ENCODE measurements at places on chromosomes 13 and 19.

DNA sequence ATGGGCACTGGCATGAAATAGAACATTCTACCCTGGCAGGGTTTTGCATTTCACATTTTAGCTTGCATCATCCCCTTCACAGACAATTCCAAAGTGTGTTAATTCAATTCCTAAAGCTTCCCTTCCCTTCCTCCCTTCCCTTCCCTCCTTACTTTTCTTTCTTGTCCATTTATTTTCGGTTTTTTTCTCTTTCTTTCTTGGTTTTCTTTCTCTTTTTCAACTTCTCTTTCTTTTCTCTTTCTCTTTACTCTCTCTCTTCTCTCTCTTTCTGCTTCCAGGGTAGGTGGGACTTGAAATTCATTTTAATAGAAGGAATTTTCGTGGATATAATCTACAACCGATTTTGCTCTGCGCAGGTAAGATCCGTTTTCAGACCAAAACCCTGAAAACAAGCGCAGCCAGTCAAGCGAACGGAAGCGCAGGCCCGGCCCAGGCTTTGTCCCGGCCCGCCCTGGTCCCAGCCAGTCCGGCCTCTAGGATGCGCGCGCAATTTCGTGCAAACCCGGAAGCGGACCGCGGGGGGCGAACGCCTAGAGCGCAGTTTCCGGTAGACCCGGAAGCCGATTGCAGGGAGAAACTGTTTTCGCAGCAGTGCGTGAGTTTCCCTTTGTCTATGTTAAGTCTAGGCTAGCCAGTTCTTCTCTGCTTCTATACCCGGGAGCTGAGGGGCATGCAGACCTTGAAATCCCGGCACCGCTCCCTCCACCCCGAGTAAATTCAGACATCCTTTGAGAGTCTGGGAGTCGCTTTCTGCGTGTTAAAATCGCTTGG, at the start of gene ZNF528:
Gene ZNF528 (plus strand): TSS at position 540 of the 771 bp plus-strand sequence. CDS start 4,165 bp downstream, outside the sequence.
- DNase-seq, result peak; percentile 96

GRCh38 chr13:96539791-96540190, 449.9 kb downstream of the HS6ST3 start:
- DNase-seq, result no peak

GRCh38 chr13:85652491-85652890, 146.7 kb downstream of the SLITRK6 start:
- no peak for DNase-seq

- DNase-seq, result no peak
Measured at GRCh38 chr19:49613374-49613773, 22.4 kb downstream of the PRR12 start.

DNA sequence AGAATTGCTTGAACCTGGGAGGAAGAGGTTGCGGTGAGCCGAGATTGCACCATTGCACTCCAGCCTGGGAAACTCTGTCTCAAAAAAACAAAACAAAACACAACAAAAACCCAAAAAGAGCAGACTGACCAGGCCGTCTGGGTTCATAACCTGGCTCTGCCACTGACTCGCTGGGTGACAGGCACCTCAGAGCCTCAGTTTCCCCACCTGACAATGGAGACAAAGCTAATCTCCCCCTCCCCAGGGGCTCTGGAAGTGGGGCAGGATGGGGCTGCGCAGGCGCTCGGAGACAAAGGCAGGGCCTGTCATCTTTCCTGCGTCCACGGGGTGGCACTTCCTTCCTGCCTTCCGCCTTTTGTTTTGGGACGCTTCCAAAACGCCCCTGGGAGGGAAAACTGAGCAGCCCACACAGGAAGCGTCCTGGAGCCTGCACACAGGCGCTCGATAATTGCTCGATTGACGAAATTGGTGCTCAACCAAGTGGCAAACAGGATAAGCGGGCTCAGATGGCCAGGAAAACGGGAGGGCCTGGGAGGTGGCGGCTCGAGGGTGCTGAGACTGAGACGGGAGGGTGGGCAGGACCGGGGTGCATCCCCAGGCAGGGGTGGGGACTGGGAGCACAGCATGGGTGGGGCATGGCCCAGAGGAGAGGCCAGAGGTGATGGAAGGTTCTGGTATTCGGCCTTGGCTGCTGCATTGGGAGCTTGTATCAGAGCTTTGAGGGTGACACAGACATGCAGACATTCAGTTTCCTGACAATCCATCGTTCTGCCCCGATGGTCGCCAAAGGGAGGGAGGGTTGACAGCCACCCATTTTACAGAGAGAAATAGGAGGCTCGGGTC, 17.8 kb downstream of the SPC24 start:
- DNase-seq, result peak; percentile 21

GRCh38 chr13:41060724-41061074, 610 bp upstream of the WBP4 start:
- peak; percentile 91 for DNase-seq

- DNase-seq, result no peak
Measured at GRCh38 chr13:93925990-93926389, 553.5 kb downstream of the DCT start.

DNA sequence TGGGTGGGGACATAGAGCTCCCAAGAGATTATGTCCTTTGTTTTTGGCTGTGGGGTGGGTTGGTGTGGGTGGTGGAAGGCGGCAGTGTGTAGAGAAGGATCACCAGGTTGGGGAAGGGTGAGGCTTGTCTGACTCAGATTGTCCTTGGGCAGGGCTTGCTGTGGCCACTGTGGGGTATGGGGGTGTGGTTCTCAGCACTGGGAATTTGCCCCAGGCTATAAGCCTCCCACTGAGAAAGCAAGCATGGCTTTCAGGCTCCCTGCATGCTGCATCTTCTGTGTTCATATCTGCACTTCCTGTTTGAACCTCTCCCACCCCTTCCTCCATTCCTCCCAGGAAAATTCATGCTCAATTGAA, 34.9 kb downstream of the DNAJC15 start:
- DNase-seq, result no peak

GRCh38 chr13:44868397-44868796, 120.9 kb downstream of the NUFIP1 start:
- no peak for DNase-seq

- no peak for DNase-seq
Measured at GRCh38 chr13:73231471-73231870, 172.7 kb downstream of the KLF5 start.

- DNase-seq, result no peak
Measured at GRCh38 chr19:47381653-47382279, 32.7 kb downstream of the DHX34 start.

- DNase-seq, result no peak
Measured at GRCh38 chr19:55778331-55778730, 9.4 kb downstream of the RFPL4AL1 start.

- no peak for DNase-seq
Measured at GRCh38 chr13:112118451-112119064, 51.6 kb downstream of the SOX1 start.

- no peak for DNase-seq
Measured at GRCh38 chr13:27404680-27405079, 19.7 kb upstream of the GTF3A start.

GRCh38 chr13:99916366-99917103, 55.0 kb downstream of the ZIC5 start:
- DNase-seq, result no peak

- no peak for DNase-seq
Measured at GRCh38 chr13:40564342-40565001, 102.0 kb downstream of the FOXO1 start.

GRCh38 chr13:29884671-29885430, 34.4 kb upstream of the UBL3 start:
- no peak for DNase-seq

DNA sequence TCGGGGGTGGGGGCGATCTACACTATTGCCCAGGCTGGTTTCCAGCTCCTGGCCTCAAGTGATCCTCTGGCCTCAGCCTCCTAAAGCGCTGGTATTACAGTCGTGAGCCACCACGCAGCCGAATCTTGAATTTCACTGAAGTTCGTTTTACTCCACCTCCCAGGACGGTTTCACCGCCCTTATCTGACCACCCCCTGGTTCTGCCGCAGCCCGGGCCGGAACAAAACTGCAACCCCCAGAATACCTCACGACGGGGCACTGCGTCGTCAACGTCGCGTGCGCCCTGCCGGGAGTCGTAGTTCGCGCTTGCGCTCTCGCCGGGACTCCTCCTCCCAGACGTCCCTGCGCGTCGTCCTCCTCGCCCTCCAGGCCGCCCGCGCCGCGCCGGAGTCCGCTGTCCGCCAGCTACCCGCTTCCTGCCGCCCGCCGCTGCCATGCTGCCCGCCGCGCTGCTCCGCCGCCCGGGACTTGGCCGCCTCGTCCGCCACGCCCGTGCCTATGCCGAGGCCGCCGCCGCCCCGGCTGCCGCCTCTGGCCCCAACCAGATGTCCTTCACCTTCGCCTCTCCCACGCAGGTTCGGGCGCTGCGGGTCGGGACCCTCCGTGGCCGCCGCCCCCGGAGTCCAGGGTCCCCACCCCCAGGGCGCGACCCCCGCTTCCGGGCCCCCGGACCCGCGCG, at the start of gene ATP5F1D:
Gene ATP5F1D (plus strand): TSS at position 335 of the 679 bp plus-strand sequence. CDS start 100 bp downstream, at position 435.
- DNase-seq, result peak; percentile 83

DNA sequence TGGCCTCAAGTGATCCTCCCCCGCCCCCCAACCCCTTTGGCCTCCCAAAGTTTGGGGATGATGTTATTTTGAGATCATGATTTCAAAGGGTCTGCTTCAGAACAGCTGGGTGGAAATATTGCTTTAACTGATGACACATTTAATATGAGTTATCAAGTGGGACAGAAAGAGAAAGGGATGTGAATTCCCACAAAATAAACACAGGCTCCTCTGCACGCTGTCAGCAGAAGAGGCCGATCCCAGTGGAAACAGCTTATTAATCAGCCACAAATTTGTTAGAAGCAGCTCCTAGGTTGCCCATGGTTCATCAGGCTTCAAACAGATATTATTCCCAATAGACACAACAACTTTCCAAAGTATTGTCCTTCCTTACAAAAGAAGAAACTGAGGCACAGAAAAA, 4.7 kb downstream of the DCLK1 start:
- no peak for DNase-seq

GRCh38 chr19:49148784-49149651, 6.2 kb downstream of the HRC start:
- DNase-seq, result peak; percentile 89

- peak; percentile 68 for DNase-seq
Measured at GRCh38 chr19:18007917-18008673, at the start of gene ARRDC2. Gene ARRDC2 (plus strand): TSS chr19:18008170. CDS start chr19:18008311, 141 bp downstream.

- DNase-seq, result peak; percentile 99
Measured at GRCh38 chr13:113296823-113297369, at the start of gene LAMP1. Gene LAMP1 (plus strand): TSS chr13:113297239. CDS start chr13:113297435, 196 bp downstream.

DNA sequence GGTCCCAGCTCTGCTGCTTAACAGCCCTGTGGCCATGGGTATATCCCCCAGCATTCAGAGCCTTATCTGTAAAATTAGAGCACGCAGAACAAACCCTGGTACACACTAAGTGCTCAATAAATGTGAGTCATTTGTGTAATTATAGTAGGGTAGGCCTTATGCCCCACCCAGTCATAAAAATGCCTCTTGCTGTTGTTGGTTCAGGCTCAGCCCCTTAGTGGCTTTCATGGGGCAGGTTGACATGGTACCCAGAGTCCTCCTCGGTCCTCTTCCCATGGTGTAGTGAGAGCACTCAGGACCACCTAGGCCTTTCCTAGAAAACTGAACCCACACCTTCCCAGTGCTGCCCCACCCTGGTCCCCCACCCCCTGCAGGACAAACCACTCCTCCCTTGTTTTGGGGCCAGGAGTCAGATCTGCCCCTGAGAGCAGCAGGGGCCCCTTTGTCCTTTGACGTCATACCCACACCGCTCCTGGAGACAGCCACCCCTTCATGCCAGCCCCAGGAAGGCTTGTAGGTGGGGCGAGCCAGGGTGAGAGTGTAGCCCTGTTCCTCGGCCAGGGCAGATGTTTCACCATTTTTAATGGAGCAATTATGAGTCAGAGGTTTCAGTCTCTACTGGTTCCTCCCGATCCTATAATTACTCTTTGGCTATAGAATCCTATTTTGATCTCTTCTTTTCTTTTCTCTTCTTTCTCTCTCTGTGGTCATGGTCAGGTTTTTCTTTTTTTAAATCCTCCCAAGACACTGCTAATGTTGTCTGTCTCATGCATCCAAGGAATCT, 36.8 kb downstream of the ACTN4 start:
- DNase-seq, result peak; percentile 72

DNA sequence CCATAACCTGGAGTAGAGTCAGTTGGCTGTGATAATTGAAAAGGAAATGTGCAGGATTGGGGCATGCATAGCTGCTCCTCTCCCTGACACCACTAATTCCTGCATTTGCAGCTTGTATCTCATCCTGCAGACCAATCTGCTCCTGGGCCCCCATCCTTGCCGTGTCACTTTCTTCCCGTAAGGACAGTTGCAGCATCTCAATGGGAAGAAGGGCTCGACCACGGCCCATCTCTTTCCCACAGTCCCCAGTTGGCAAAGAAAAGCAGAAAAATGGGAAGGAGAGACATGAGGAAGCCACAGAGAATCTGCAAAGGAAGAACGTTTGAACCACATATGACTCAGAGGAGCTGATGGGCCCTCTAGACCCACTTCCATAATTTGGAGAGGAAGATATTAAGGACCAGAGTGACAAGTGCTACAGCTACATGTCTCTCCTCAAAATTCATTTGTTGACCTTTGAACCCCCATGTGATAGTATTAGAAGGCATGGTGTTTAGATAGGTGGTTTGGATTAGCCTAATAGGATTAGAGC, 1.8 kb upstream of the SIGLEC12 start:
- DNase-seq, result no peak

- DNase-seq, result no peak
Measured at GRCh38 chr19:14418856-14419105, 360 bp downstream of the DDX39A start.

- DNase-seq, result no peak
Measured at GRCh38 chr13:76647550-76647949, 238.7 kb downstream of the KCTD12 start.

GRCh38 chr19:21835429-21835809, 563 bp downstream of the ZNF43 start:
- no peak for DNase-seq

Data from stimulated activated effector memory CD8-positive, alpha-beta T cell treated with anti-CD3 and anti-CD28 coated beads, Interleukin-12 subunit alpha, Interleukin-12 subunit beta, amount 100 ng/mL, for 72 hours (primary cell).